NCI-H526 (cell line): ENCODE measurements at places on chromosomes 11 and 22.

DNA sequence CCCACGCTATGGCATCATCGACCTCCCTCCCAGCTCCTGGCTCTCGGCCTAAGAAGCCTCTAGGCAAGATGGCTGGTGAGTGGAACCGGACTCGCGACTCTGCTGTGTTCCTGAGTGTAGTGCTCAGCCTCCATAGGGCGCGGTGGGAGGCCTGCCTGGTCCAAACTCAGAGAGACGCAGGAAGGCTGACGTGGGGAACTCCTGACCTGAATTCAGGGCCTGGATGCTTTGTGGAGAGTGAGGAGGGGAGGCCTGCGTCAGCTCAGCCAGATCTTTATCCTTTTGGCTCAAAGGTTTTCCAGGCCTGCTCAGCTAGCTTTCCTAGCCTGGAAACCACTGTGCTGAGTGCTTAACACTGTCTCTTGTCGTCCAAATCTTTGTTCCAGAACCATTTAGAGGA is 8.0 kb downstream of the TIRAP start:
- DNase-seq: no peak

GRCh38 chr11:65884716-65885092 is 3.6 kb downstream of the FIBP start:
- DNase-seq: peak; percentile 29

DNA sequence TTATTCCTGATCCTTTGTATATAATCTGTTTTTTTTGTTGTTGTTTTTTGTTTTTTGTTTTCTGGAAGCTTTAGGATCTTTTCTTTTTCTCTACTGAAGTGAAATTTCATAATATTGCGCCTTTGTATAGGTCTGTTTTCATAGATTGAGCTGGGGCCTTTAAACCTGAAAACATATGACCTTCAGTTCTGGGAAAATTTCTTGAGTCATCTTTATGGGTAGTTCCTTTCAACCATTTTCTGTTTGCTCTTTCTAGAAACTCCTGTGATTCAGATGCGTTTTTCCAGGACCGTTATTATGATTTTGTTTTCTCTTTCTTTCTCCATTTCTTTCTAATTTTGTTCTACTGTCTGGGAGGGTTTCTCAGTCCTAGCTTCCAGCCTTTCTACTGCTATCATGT is 43.7 kb downstream of the BSX start:
- DNase-seq: no peak

DNA sequence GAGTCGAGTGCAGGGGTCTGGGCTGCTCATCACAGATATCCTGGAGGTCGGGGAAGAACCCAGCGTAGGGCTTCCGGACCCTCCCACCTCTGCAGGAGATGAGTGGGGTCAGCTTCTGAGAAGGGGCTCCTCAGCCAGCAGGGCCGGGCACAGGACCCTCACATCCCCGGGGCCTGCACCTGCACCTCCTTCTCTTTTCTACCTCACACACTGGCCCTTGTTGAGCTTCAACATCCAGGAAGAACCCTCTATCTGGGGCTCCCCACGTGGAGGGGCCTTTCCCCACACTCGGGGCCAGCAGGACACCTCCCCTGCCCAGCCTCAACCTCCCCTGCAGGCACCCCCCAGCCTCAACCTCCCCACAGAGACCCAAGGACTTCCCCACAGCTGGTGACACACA is 299.4 kb downstream of the CTTN start:
- DNase-seq: no peak

DNA sequence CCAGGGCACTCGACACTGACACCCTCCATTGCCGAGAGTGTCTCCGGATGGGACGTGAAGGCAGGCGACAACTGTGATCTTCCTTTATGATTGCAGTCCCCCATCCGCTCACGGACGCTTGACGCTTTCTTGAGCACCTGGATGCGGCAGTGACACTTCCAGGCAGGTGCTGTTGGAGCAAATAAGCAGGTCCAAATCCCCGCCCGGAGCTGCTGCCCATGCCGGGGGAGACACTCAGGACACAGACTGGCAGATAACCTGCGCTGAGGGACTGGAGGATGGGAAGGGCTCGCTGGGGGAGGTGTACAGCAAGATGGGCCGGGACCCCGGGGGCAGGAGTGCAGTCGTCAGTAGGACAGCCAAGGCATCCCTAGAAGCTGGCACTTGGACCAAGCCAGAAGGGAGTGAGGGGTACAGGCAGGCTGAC is 1403.5 kb downstream of the BRD1 start:
- no peak for DNase-seq

GRCh38 chr11:94700622-94701021 is 67.5 kb upstream of the AMOTL1 start:
- DNase-seq: no peak

- no peak for DNase-seq
These were observed 54.0 kb upstream of the GCAT start for GRCh38 chr22:37753746-37754145.

- peak; percentile 59 for DNase-seq
These were observed 188.9 kb downstream of the MYO18B start for GRCh38 chr22:25930788-25931310.

DNA sequence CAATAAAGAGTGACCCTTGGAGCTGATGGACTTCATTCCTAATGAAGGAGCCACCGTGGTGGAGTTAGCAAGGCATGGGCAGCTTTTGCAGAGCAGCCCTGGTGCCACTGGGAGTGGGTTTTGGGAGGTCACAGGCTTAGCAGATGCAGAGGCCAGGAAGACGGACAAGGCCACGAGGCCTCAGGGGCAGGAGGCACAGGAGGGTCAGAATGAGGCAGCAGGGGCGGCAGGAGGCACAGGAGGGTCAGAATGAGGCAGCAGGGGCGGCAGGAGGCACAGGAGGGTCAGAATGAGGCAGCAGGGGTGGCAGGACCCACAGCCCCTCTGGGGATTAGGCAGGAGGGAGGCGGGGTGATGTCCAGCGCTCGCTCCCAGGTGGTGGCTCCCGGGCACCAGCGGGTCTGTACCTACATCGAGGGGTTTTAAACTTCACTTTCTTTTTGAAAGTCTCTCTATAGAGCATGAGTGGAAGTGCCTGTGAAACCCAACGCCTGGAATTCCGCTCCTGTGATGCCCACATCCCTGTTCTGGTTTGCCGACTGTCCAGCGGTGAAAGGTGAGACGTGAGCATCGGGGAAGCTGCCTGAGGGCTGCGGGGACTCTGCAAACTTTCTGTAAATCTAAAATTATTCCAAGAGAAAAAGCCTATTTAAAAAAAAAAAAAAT is 521.6 kb downstream of the BRD1 start:
- DNase-seq: no peak

DNA sequence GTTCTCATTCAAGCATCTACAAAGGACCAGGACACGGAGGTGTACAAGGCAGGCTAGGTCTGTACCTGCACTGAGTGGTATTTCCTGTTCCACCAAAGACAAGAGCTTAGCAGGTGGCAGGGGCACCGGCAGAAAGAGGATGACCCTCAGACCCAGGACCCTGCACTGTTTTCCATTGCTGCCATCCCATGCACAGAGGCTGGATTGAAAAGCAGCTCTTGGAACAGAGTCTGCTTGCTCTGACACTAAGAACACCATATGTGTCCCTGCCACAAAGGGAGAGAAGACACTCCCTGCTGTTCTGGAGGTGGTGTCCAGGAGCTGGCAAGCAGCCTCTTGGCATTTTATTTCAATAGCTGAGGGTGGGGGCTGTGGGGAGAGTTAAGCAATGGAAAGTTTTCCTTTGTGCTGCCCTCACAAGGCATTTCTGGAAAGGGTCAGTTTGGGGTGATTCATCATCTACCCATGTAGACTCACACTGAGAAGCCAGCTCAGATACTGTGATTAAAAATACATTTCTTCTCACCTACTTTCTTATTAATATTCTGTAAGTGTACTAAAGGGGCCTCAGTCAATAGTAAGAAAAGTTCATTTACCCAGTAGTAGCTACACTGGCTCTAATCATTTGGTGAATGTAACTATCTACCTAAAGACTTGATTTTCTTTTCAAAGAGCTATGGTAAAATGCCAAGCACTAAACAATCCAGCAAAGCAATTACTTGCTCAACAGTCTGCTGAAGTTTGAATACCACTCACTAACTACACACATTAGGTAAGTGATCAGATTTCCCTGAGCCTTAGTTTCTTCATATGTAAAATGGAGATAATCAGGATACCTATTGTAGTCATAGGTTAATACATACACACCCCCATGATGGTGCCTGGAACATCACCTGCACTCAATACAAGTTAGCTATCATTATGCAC is 55.2 kb downstream of the SLC1A2 start:
- no peak for DNase-seq

DNA sequence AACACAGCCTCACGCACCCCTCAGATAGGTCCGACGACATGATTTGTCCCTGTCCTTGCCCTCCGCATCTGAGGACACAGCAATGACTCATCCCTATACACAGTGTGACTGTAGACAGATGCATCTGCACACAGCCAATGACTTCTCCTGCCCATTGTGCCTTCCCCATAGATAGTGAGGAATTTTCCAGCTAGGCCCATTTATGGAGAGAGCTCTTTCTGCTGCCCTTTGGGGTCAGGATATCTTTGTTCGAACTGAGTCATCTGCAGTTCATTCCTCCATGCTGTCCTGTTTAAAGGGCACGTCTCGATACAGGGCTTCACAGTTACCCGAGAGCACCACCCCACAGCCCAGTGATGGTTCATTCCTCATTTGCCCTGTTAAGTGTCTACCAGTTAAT is 96.7 kb downstream of the LARGE1 start:
- no peak for DNase-seq

GRCh38 chr22:46638601-46639431 is 18.6 kb downstream of the GRAMD4 start:
- DNase-seq: no peak
